ENCODE measurements at places on chromosomes 11 and 22.

DNA sequence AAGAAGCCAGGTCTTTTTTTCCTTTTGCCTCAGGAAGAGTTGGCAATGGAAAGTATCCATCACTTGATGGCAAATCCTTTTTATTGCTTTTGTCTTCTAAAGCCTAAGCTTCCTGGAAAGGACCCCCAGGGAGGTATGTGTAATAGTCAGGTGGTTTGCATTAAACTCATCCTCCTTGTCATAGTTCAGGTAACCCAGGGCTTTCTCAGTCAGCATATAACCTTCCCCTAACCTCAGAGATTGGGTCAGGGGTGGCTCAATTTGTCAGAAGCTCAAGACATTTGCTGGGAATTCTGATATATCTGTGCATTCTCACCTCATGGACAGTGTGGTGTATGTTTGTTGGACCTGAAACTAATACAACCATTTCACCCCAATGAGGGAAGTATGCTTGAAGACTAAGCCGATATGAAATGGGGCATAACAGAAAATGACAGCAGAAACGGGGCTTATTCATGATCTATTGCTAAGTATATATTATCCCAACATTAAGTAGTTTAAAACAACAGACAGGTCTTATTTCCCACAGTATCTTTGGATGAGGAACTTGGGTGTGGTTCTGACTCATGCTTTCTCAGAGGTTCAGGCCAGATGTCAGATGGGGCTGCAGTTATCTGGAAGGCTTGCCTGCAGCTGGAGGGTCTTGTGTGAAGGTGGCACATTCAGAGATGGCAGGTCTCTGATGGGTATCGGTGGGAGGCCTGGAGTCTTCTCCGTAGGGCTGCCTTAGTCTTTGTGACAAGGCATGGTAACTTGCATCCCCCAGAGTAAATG, 135.8 kb upstream of the SPON1 start:
- no peak for DNase-seq

GRCh38 chr11:45028911-45029682, 78.4 kb upstream of the TP53I11 start:
- DNase-seq, result no peak

GRCh38 chr11:118052581-118053206, 24.2 kb upstream of the TMPRSS4 start:
- DNase-seq, result no peak

- DNase-seq, result no peak
These were observed 42.1 kb downstream of the PACSIN2 start for GRCh38 chr22:42972649-42973535.

DNA sequence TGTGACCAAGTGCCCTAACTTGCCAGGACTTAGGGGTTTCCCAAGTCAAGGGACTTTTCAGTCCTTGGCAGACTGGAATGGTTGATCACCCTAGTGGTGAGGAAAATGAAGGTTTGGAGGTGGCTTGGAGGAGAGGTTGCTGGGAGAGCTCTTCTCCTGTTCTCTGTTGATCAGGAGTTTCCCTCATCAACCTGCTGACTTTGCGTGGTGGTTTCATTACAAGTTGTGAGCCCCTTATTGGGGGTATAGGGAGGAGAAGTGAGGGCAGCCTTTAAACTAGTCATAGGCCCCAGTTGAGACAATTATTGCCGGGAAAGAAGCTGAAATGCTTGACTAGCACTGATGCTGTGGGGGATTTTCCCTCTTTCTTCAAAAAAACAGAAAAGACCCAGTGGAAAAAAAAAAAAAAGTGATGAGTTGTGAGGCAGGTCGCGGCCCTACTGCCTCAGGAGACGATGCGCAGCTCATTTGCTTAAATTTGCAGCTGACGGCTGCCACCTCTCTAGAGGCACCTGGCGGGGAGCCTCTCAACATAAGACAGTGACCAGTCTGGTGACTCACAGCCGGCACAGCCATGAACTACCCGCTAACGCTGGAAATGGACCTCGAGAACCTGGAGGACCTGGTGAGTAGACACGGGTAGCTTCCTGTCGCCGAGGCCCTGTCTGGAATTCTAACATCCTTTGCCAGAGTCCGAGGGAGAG, at the start of gene CXCR5:
Gene CXCR5 (plus strand): TSS at position 525 of the 704 bp plus-strand sequence. CDS start 50 bp downstream, at position 575.
- DNase-seq, result no peak

DNA sequence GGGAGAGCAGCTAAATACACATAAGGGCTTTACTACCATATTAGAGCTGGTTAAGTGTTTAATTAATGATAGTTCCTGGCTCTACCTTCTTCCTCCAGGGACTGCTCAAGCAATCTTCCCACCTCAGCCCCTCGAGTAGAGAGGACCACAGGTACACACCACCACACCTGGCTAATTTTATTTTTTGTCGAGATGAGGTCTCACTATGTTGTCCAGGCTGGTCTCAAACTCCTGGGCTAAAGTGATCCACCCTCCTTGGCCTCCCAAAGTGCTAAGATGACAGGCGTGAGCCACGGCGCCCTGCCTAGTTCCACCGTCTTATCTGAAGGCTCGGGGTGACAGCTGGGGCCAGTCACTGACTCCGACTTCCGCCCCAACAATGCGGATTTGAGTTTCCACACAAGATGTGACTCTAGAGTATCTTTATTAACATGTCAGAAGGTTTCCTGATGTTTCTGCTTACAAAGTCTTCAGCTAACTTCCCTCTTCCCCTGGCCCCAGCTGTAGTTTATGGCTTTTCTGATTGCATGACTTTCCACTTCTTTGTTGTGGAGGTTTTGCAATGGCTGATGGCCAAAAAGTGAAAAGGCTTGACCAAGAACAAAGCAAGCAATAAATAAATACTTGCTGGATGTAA, 16.8 kb downstream of the TPST2 start:
- no peak for DNase-seq

DNA sequence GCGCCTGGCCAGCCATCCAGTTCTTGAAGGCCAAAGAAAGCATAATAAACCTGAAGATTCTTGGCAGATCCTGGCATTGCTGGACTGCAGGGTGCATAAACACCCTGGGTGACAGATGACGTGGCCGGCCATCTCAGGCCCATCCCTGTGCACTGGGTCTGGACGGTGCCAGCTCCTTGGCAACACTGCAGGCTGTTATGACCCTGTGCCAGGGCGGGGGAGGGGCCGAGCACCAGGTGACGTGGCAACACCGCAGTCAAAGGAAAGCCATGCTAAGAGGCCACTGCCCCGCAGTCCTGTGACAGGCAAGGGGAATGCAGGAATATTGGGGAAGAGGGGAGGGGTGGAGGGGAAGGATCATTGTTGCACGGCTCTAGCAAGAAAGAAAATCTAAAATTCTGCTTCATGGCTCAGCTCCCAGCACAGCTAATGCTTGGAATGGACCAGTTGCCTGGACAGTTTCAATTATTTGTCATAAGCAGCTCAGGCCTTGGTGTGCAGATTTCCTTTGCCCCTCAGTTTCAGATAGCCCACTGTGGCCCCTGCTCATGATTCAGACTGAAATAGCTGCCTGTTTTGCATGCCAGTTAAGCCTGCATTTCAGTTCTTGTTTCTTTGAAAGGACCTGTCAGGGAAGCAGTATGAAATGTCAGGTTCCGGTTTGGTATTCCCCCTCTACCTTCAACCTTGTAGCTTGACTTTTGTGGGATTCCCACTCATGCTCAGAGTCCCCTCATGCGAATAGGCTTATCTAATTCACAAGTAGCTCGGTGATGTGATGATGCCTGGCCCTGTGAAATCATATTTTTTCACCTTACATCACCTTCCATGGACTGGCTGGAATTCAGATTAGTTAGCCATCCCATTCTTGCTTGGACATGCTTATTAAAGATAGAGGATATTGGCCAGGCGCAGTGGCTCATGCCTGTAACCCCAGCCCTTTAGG, 29.7 kb upstream of the DDX6 start:
- no peak for DNase-seq
